ENCODE measurements at places on chromosomes 1 and 21.

DNA sequence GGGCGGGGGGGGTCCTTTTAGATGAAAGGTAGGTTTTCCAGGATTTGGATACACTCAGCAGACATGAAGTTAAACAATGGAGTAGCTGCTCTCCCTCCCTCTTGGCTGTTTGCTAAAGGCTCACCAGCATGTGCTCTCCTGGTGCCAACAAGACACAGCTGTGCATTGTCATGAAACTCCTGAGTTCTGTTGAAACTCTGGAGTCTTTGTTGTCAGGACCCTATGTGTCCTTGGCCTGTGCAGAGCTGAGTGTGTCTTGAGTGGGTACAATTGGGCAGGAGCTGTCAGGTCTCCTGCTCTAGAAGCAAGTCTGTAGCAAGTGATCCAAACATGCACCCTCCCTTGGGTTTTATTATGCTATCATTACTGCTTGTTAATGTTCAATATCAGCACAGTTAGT is 12.7 kb downstream of the TBX19 start:
- no peak for DNase-seq

DNA sequence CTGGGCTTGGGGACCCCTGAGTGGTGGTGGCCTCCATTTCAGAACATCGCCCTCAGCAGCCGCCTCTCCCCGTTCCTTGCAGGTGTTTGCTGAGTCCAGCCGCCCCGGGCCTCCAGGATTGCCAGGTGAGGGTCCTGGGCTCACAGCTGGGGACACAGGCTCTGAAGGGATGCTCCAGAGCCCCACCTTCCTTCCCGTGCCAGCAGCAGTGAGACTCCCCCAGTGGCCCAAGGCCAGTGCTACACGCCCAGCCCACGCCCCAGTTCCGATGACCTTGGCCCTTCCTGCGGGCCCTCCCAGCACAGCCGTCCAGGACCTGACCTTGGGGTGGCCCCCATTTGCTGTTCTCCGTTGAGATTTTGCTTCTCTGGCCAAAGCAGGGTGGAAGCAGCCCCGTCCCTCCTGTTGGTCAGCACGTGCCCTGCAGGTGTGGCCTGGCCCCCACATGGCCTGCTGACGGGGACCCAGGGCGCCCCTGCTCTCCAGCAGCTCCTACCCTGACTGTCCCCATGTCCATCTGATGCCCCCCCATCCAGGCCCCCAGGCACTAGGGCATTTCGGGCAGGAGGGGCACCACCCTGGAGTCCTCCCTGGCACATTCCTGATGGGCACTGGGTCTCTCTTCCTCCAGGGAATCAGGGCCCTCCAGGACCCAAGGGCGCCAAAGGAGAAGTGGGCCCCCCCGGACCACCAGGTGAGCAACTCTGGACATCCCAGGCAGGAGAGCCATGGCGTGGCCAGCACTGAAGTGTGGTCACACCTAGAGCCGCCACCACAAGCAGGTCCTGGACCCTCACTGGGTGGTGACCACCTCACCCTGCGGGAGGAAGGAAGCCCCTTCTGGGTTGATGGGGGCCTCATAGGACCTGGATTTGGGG is 45.0 kb downstream of the SLC19A1 start:
- no peak for DNase-seq

GRCh38 chr1:91924146-91924545 is 25.1 kb upstream of the BRDT start:
- DNase-seq = no peak

DNA sequence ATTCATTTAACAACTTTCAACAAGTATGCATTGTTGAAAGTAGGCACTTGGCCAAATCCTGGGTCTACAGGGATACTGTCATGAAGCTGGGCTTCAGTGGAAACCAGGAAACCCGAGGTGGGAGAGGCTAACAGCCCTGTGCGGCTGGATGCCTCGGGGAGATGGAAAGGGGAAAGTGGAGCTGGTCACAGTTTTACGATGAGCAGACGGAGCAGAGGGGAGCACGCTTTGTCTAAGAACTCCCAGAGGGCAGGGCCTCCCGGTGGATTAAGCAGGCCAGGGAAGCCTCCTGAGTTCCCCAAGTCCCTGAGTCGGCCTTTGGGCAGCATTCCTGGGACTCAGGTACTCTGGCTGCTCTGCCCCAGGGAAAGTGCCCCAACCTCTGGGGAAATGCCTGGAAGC is 23.8 kb downstream of the STUM start:
- no peak for DNase-seq

GRCh38 chr1:62159940-62160348 is 34.7 kb upstream of the L1TD1 start:
- DNase-seq = no peak

- no peak for DNase-seq
Observed at GRCh38 chr1:204171751-204172178, 5.6 kb upstream of the REN start.

- no peak for DNase-seq
Observed at GRCh38 chr1:226735576-226735975, 3.5 kb downstream of the ITPKB start.

- DNase-seq = no peak
Observed at GRCh38 chr21:43190951-43191350, 22.1 kb downstream of the CRYAA start.

GRCh38 chr1:198318085-198318484 is 161.3 kb downstream of the NEK7 start:
- no peak for DNase-seq

DNA sequence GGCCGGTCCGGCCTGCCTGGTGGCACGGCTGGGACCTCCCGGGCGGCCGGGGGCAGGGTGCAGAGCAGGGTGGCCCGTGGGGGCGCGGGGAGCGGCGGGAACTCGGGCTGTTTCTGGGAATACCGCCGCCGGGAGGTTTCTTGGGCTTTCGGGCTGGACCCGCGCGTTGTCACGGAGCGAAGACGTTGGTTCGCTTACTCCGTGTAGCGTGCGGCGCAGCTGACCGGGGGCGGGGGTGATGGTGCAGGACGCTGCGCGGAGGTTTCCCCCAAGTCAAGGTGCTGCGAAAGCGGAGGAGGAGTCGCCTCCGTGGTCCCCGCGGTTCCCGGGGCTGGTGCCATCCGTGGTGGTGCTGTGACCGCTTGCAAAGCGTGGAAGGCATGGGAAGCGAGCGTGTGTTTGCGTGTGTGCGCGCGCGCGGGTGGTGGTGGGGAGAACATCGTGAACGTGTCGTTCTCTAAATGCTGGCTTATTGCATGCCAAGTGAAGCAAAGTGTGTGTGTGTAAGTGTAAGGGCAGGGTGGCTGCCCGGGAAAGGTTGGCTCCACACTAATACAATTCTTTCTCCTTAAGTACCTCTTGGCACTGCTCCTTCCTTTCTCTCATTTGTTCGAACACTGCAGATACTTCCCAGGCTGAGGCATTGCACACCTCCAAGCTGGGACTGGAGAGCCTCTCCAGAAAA is 1.1 kb downstream of the RYR2 start:
- DNase-seq = no peak

DNA sequence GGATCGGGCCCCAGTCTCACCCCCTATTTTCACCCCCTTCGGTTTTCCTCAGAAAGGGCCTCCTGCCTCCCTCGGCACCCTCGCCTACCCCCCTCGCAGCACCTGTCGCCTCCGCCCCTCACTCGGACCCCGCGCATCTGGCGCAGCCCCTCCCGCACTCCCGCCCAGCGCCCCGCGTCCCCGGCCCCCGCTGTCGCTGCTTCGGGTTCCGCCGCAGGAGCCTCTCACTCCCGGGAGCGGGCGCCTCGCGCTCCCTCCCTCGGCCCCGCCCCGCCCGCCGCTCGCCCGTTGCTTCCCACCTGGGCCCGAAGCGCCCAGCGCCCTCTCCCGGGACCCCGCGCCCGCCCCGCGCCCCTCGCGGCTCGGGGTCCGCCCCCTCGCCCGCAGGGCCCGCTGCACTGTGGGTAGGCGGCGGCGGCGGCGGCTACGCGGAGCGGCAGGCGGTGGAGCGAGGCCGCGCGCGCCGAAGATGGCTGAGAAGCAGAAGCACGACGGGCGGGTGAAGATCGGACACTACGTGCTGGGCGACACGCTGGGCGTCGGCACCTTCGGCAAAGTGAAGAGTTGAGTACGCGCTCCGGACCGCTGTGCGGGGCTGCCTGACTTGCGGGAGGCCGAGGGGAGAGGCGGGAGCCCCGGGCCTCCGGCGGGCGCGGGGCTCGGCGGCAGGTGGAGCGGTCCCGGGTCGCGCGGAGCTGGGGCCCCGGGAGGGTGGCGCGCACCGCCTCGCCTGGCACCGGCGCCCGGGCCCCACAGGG is at the start of gene PRKAA2:
PRKAA2 (plus strand) TSS at position 396 of the 758 bp plus-strand sequence; CDS start at position 470, 74 bp downstream.
- no peak for DNase-seq

DNA sequence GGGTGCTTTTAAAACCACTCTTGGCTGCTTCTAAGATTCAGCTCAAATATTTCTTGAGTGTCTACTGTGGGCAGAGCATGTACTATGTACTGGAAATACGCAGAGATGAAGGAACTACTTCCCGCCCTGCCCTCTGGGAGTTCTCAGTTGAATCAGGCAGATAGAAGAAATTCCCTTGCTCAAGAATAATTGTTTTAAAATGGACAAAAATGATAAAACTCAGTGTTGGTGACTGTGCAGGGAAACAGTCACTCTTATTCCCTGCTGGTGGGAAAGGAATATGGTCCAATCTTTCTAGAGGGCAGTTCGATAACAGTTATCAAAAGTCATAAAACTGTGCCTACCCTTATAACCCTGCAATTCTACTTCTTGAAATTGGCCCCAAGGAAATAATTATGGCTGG is 16.9 kb upstream of the GRHL3 start:
- no peak for DNase-seq

GRCh38 chr1:20069874-20070273 is at the start of gene PLA2G5:
Gene PLA2G5 (plus strand): TSS chr1:20070194. CDS start chr1:20084831, 14,637 bp downstream.
- no peak for DNase-seq

DNA sequence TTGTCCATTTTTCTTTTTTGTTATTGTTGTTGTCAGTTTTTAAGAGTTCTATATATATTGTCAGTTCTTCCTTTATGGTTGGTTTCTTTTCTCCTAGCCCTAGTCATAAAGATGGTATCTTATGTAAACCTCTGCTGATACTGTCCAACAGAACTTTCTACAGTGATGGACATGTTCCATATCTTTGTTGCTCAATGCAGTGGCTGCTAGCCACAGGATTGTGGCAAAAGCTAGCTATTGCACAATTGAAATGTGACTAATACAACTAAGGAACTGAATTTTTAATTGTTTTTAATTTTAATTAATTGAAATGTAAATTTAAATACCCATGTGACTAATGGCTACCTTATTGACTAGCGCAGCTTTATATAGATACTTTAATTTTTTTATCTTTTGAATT is 411.8 kb upstream of the PTBP2 start:
- no peak for DNase-seq

- no peak for DNase-seq
Observed at GRCh38 chr1:23376890-23377811, 7.5 kb upstream of the ZNF436 start.

DNA sequence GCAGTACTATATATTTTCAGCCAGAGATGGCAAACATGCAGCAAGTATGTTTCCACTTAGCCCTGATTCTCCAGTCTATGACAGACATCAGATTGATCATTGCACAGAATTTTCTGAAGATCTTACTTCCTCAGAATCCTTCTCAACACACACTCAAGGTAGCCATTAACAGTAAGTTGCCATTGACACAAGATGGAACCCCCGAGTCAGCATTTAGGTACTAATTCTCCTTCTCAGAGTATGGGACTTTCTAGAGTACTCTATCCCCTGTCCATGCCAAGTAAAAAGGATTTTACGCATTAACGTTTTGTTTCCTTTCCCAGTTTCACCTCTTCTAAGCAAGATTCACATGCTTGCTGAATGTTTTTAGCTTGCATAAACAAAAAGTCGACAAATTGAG is 63.5 kb downstream of the SGIP1 start:
- no peak for DNase-seq

DNA sequence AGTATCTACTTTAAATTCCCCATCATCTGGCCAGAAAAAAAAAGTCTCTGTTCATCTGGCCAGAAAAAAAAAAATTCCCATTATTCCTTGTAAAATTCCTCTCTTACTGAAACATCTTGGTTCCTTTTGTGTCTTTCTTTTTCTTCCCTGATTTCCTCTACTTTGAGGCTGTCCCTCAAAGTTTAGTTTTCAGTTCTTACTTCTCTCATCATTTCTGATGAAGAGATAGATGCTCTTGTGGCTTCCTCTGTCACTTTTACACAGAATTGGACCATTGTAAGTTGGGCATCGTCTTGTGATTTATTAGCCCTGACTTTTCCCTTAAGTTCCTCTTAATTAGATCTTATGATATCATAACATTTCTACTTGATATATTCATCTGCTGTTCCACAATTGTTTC is 6.5 kb downstream of the SOAT1 start:
- DNase-seq = no peak

DNA sequence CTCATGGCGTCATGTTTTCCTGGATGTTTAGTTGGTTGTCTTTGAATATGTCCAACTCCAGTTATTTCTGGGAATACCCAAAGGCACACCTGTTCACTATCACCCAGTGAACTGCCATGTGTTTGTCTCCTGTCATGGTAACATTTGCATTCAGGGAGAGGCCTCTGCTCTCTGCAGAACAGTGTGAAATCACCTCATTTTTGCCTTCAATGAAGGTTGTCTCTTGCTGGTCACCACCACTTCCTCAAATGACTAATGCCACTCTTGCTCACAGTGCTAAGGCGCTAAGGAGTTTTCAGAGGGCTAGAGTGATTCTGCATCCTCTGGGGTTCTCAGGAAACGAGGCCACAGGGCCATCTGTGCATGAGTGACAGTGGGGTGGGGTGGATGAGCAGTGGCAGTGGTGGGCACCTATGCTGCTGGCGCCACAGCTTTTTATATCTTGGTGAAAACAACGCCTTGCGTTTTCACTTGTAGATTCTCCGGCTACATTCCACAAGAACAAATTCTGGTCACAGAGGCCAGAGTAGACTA is 60.0 kb upstream of the ATP5PO start:
- DNase-seq = peak; percentile 36

- no peak for DNase-seq
Observed at GRCh38 chr1:110310300-110310699, 28.9 kb upstream of the RBM15 start.

GRCh38 chr1:149885339-149886120 is 13.8 kb upstream of the BOLA1 start:
- DNase-seq = peak; percentile 29

- no peak for DNase-seq
Observed at GRCh38 chr1:223828162-223828848, 17.4 kb downstream of the TP53BP2 start.

DNA sequence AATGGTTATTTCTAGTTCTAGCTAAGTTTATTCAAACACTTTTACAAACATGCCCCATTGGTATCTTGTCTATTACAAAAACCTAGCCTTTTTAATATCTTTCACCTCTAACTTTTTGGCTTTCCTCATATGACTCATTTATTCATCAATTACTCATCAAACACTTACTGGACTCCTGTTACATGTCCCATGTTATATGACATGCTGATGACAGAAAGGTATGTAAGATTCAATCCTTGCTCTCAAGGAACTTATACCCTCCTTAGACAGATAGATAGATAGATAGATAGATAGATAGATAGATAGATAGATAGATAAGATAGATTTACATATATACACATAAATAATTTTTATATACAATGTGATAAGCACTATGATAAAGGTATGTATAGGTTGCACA is 33.9 kb upstream of the INSL5 start:
- no peak for DNase-seq
